ENCODE measurements at places on chromosomes 3 and 15.
A peak's percentile ranks its signal among the peaks of the same experiment; 100 is the strongest.

DNA sequence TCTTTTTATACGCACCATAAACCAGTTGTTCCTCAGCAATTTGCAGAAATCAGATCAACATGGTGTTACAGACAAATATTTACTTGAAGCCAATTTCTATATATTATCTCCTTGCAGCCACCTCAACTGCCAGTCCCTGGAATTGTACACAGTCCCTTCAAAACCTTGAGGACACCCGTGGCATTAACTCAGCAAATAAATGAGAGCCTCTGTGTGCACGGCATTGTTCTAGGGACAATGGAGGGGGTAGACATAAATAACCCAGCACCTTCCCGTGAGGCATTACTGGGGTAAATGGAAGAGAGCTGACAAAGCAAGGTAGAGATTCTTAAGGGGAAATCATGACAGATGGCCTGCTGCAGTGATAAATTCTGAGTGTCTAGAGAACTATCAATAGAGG, 12.5 kb downstream of the TM2D3 start:
- no peak for DNase-seq

DNA sequence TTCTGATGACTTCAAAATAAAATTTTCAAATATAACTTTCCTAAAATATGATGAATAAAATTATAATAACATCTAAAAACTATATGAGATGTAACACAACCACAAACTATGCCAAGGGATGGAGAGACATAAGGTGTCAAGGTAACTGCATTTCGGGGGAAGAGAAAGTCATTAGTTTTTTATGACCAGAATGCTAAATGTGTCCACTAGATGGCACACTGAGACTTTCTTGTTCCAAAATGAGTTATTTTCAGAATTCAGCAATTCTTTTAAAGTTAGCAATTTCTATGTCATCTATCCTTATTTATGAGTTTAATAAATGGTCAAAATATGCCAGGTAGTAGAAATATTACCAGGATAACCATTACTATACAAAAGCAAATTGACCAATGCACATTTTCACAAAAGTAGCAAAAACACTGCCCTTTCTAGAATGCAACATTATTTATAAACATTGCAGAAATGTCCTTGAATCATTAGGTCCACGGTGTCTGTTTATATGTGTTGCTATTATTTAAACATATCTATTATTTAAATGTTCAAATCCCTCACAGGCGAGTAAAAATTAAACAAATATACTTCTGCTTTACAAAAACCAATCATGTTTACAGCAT, 374.2 kb downstream of the PLCL2 start:
- DNase-seq: peak; percentile 20

DNA sequence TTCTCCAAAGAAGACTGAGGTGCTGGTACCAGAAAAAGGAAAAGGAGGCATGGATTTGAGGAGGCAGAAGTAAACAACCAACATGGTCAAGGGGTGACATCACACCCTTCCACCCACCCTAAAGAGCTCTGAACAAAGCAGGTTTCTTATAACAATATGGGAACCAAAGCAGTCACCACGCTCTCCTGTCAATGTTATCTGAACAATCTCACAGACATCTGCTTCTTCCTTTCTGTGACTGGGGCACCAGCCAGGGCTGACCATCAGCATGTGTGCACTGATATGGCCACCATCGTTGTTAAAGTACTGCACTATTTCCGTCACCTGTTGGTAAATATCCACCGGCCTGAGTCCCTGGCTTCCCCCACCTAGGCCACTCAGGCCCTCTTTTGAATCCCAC, 252.9 kb downstream of the SHQ1 start:
- no peak for DNase-seq

DNA sequence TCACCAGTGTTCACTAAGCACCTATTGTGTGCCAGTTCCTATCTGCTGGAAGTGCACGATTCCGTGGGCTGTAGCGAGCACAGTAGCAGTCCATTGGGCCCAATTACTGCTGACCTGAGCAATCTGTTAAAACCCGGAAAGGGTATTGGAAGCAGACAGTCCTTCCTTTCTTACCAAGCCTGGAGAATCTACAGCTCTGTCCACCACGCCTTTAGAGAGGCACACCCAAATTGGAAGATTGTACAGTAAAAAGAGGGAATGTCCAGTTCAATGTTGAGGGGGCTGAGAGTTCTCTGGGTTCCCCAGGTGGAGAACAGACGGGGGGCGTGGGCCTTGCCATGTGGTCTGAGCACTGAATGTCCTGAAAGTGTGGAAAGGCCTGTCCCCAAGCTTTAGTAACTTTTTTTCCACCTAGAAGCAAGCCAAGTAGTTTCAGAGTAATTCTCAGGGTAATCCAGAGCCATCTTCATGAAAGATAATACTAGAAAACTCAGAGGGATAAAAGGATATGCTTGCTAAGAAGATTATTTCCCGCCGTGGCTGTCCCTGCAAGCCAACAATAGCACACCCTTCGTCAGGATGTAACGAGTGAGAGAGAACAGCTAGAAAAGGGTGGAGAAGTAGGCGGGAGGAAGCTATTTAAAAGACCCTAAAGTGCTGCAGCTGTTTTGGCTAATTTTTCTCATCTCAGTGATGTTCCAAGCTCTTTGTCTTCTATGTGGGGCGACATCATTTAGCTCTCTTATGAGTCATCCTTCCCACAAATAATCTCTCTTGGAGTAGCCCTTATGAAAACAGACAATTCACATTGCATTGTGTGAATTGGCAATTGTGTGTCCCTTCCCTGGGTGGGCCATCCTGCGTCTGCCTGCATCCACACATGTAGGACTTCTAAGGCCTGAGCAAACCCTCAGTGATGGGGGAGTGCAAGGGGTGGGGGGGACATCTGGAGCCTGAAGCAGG, 181.0 kb downstream of the ATG7 start:
- DNase-seq: peak; percentile 21

- no peak for DNase-seq
Observed at GRCh38 chr15:86489981-86490380, 410.3 kb downstream of the AGBL1 start.

DNA sequence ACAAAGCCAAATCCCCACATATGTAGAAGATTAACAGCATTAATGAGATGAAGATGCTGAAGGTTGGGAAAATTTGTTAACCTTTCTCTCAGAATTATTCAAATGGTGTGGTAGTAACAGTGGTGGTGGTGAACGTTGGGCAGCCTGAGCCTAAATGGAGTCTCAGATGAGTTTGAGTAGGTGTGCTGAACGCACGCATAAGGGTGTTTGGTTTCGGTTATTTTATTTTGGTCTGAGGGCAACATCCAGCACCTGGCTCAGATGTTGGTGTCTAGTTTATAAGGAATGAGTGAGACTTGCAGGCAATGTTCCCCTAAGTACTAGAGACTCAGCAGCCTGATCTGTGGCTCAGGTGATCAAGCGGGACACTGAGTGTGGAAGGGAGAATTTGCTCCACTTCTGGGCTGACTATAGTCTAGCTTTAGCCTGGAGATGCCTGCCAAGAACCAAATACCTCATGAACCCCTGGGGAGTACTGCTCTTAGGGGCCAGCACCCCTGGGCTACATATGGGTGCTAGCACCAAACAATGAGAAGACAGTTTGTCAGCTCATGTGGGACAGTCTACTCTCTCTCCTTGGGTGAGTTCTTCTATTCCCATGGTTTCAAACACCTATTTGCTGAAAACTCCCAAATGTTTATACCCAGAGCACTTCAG, 39.5 kb upstream of the ATP2C1 start:
- DNase-seq: no peak

DNA sequence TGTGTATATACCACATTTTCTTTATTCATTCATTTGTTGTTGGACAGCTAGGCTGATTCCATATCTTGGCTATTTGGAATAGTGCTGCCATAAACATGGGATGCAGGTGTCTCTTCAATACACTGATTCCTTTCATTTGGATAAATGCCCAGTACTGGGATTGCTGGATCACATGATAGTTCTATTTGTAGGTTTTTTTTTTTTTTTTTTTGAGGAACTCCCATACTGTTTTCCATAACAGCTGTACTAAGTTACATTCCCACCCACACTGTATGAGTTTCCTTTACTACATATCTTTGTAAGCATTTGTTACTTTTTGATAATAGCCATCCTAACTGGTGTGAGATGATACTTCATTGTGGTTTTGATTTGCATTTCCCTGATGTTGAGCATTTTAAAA, 437.7 kb downstream of the DIPK2A start:
- no peak for DNase-seq

- no peak for DNase-seq
Observed at GRCh38 chr15:36617529-36618196, 38.2 kb downstream of the CDIN1 start.

DNA sequence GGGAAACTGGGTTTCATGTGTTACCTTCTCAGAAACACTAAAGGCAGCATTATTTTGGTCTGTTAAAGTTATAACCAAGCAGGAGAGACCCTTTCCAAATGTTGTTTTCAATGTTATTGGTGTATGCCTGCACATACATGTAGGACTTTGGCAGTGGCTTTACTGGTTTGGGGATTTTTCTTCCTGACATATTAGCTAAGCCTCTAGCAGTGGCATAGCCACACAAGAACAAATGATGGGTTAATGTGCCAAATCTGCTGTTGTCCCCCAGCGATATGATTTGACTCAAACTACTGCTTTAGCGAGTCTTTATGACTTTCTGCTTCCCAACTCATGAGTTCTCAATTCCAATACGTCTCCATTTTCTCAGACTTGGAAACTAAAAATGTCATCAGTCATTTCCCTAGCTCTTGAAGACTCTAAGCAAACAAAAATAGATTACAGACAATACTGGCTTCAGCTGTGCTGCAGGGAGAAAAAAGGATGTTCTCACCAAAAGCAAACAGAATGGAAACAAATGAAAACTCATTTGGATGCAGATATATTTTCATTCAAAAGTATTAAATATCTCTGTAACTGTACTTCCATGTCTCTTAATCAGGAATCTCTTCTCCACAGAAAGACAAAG, 29.6 kb downstream of the TPM1 start:
- DNase-seq: peak; percentile 5

DNA sequence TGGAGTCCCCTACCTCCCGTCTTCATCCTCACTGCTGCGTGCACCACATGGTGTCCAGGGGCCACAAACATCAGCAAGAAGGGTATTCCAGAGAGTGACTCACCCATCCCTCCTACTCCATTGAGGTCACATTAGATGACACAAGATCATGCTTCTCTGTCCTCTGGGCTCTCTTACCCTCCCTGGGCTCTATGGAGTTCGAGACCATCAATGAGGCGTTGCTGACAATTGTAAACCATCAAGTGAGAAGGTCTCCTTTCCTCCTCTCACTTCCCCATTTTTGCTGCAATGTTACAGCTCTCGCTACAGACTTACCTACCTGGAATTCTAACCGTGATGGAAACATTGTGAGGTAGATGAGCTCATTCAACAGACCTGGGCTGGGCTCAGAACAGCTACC, 51.7 kb downstream of the HMCES start:
- no peak for DNase-seq

Measured in RCC 7860 (cell line).